CD4-positive, alpha-beta T cell treated with Interleukin-21 for 1 hour (primary cell): ENCODE measurements at places on chromosomes 11 and 22.

DNA sequence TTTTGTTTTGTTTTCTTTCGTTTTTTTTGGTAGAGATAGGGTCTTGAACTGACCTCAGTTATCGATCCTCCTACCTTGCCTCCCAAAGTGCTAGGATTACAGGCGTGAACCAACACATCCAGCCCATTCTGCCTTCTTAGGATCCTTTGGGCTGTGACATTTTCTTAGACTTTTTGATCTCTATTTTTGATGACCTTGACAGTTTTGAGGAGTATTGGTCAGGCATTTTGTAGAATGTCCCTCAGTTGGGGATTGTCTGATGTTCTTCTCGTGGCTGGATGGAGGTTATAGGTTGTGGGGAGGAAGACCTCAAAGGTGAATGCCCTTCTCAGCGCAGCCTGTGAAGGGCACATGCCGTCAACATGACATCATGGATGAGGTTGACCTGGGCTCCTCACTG, 19.5 kb upstream of the RAB1B start:
- no peak for DNase-seq

DNA sequence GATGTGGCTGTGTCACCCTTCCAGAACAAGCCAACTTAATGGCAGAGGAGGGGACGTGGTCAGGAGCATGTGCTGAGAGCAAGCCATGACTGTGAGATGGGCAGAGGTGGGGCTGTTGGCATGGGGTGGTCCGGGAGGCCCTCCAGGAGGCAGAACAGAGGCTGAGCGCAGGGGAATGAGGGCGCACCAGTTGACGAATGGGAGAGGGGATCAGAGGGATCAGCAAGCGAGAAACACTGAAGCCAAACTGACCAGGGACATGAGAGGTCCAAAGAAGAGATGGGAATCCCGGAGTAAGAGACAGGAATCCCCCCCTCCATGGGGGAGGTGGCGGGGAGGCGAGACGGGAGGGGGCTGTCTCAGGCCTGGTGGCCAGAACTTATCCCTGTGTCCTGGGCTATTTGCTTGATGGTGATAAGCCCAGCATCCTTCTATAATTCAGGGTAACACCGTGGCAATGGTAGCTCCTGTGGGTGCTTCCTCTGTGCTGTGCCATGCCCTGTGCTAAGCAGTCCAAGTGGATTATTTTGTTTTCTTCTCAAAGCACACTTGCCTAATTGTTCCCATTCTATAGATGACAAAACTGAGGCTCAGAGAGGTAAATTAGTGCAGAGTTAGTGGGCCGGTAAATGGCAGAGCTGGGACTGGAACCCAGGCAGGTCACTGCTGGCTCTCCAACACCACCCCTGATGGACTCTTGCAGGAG, 83.4 kb upstream of the SHISAL1 start:
- DNase-seq = no peak

GRCh38 chr11:120883404-120884080, 140.4 kb upstream of the TBCEL start:
- no peak for DNase-seq

GRCh38 chr22:40039482-40040115, 44.8 kb downstream of the FAM83F start:
- DNase-seq = no peak

DNA sequence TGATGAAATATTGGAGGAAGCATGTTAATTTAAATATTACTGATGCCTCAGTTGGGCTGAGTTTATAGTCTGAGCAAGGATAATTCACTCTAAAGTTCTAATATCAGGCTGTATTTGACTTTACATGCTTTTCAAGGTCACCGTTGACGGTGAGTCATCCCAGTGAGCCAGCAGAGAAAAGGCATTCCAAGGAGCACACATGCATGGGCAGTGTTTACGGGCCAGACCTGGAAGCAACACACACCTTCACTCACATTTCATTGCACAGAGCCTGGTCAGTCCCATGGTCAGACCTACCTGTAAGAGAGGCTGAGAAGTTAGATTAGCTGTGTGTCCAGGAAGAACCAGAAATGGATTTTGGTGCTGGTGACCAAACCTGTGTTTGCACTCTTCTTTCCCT, 53.5 kb downstream of the COMMD9 start:
- DNase-seq = no peak
